Type B pancreatic cell (in vitro differentiated cells): ENCODE measurements at places on chromosomes 12 and 14. TPM values are rescaled to one million over a fixed set of nuclear protein-coding genes. Genes with fewer than 3 reads are reported as not detected.
A peak's percentile ranks its signal among the peaks of the same experiment; 100 is the strongest.

DNA sequence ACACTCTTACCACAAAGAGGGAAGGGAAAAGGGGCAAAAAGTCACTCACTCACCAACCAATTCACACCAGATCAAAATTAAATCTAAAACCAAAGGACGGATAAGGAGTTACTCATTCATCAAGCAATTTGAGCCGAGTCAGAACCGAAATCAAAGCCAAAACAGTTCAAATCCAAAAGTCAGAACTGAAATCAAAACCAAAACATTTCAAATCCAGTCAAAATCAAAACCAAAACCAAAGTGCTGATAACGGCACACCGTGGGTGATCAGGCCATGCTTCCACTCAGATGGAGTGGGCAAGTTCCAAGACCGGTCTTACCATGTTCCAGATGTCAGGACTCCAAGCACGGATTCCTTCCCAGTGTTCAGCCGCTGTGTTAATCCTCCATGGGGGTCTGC lies 139.5 kb downstream of the SLC38A6 start:
- DNase-seq, result no peak

DNA sequence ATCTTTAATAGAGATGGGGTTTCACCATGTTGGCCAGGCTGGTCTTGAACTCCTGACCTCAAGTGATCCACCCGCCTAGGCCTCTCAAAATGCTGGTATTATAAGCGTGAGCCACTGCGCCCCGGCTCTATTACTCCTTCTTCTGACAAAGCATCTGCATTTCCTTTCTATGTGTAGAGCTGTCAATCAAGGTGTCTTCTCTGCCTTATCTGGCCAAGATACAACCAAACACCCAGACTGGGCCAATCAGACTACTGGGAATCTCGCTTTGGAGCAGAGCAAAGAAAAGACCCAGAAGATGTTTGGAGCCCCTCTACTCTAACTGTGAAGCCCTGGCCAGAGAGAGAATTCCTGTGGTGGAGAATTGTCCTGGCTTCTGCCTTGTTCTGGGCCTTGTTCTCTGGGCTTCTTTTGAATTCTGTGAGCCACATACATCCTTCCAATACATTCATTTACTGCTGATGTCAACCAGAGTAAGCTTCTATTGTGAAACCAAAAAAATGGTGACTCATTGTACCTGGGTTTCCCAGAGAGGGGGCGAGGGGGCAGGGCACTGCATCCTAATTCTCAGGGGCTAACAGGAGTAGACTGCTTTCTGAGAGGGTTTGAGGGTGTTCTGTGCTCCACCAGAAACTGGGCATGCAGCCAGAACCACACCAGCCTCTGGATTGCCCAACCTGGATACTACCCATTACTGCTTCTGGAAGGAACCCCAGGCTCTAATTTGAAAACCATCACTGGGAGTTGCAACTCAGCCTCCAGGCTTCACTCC lies 18.8 kb upstream of the FLVCR2 start:
- no peak for DNase-seq

DNA sequence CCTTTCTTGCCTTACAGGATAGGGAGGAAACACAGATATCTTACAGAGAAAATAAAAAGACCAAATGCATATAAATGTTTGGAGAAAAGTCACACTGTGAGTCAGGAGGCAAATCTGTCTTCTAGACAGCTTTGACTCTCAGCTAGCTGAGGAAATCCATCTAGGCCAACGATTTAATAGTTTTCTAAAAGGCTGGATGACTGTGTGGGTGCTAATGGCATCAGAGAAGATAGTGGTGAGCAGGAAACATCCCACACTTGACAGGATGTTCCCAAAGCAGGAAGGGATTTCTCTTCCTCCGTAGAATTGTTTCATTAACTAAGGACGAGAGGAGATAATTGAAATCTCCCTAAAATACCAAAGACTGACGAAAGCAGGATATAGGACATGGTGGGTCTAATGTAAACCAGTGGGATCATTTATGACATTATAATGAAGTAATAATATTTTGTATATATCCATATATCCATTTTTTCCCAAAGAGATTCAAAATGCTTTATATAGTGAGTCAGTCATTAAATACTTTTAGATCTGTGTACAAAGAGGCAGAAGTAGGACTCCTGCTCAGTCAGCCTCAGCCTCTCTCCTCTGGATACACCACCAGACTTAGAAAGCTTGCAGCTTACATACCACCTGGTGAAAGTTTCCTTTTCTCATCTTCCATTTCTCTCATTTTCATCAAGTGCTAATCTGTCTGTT lies 44.3 kb upstream of the PSMA6 start:
- no peak for DNase-seq

- DNase-seq, result no peak
Observed at GRCh38 chr12:40907115-40907527, 214.9 kb downstream of the CNTN1 start.

DNA sequence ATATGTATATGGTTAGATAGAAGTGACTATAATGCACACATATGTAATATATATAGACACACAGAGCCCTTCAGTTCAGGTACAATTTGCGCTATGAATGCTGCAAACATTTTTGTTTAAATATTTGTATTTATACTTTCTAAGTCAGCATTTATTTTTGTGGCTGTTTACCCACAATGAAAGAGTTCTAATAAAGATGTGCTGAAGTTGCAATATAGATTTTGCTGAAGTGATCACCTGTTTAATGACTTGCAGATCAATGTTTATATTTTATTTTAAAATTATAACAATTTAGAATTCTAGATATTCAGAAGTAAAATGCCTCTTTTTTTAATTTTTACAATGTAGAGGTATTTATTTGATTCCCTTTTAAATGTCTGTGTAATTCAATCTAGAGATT lies 3.5 kb downstream of the FOXG1 start:
- DNase-seq, result no peak

- DNase-seq, result peak; percentile 54
Observed at GRCh38 chr14:101082036-101082435, 178.5 kb upstream of the RTL1 start.

- no peak for DNase-seq
Observed at GRCh38 chr12:18811273-18811672, 73.4 kb downstream of the CAPZA3 start.

DNA sequence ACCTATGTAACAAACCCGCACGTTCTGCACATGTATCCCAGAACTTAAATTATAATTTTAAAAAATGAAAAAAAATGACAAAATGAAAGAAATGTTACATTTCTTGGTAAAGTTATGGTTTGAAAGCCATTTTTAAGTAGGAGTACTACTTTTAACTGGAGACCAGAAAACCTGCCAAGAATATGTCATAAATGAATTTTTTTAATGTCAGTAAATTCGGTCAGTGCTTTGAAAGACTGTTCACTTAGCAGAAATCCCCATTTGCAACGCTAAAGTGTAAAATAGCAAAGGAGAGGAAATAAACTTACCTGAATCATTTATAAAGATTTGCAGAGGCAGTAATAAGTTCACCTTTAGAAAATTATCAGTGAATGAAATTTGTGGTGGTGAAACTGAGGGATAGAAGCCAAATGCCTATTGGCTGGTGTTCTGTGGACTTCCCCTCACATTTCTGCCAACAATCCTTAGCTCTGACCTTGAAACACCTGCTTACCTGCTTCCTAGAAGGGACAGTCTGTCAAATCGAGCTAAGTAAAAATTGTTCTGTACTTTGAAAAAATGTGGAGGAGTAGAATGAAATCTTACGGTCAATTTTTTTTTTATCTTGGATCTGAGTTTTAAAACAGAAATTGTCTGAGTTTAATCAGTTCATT lies 714.2 kb downstream of the SLC6A15 start:
- no peak for DNase-seq

DNA sequence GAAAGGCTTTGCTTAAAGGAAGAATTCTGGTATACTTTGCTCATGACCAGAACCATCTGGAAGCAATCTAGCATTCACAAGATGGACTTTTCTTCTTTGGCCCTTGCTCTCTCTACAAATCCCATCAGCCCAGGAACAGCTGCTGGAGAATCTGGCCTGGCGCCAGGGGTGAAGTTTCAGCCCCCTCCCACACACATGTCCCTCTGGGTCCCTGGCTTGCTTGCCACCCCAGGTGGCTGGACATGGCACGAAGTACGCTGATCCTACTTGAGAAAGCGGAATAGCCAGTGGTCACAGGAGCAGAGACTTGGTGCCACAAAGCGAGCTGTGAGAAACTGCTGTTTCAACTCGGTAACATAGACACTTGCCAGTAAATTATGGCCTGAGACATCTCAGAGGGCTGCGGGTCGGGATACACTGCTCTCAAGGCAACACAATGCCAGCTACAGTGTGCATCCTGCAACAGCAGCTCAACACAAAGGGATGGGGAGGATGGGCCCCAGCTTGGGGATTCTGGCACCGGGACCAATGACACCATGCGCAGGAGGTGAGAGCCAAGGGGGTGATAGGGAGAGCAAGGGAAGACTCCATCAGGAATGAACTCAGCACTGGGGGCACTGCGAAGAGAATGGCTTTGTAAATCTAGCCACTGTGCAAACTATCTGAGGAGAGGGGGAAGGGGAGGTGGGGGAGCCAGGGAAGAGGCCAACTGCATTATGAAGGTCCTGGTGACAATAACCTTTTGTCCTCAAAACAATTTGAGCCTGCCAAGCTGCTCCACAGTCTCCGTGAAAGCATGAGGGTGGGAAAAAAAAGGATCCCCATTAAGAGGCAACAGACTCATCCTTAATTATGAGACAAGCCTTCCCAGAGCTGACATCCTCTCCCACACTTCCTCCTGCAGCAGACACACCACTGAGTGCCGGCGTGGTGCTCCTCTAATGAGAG lies 219.9 kb downstream of the PPM1H start:
- DNase-seq, result no peak

DNA sequence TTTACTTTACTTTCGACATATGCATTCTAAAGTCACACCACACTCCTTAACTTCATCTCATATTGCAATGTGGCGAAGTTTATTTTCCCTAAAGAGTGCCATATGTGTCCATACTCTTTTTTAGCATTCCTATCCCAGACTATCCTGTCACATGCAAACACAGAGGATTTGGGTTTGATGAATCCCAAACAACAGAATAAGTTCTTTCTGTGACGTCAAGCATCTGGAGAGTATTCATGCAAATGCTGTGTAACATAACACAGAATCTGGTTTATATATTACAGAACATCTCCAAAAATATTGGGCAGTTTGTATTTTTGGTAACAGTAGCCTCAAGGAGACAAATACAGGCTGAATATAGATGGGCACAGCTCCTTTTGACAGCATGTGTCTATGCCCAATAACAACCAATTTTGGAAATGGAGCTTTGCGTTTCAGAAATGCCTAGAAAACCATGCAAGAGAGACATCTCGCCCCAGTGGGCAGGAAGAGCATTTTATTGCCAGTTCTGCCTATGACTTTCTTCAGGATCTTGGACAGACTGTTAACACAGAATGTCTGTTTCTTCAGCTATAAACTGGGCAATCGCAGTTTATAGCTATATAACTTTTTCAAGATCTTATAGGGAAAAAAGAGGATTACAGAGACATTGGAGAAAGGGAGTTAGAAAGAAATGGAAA lies 190.8 kb downstream of the ADAMTS20 start:
- no peak for DNase-seq

DNA sequence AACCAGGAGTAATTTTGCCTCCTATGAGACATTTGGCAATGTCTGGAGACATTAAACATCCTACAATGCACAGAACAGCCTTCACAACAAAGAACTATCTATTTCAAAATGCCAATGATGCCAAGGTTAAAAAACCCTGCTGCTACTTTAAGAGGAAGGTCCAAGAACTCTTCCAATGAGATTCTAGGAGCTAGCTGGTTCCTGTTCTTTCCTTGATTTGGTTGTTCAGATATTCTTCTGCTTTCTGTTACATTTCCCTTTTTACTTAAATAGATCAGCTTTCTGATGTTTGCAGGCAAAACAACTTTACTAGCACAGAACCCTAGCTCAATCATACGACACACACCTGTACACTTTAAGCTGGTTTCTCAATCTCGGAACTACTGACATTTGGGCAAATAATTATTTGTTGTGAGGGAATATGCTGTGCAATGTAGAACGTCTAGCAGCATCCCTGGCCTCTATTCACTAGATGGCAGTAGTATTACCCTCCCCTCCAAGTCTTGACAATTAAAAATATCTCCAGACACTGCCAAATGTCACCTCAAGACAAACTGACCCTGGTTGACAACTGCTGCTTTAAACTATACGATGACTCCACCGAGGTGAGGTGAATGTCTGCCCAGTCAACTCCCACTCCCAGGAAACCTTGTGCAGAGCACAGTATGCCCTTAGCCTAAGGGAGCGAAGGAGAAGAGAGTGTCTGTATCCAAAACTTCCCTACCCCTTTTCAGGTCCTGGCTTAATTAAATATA lies 4.4 kb downstream of the BLTP3B start:
- DNase-seq, result no peak

DNA sequence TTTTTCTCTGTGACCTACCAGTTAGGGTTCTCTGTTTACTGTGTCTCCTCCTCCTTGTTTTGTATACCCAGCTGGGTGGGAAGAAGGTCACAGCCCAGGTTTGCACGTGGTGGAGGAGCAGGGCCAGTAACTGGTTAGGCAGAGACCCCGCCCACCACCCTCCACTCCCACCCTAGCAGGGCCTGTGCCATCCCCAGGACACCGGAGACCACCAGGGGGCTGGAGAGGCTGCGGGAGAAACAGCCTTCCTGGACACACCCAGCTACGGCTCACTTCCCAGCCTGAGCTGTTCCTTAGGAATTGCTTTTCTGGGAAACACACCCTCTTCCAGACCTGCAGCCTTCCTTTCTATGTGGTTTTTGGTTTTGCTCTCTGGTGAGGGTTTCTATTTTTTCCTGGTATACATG lies 21.1 kb downstream of the BDKRB2 start:
- no peak for DNase-seq

DNA sequence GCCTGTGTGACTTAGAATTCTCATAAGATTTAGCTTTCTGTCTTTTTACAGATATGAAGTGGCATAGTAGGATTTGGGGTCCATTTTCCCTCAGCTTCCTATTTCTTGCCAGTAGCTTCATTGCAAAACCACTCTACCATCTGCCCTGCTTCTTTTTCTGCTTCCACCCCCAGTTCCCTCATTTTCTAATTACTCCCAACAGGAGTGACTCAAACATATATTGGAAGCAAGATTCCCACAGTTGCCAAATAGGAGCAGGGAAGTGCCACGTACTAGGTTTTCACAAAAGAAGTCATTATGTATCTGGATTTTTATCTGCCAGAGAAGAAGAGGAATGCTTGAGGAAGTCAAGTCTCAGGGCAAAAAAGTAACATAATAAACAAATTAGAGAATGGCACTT lies 64.1 kb downstream of the ANO4 start:
- DNase-seq, result no peak

- no peak for DNase-seq
Observed at GRCh38 chr12:106879612-106880011, 76.1 kb upstream of the TMEM263 start.

DNA sequence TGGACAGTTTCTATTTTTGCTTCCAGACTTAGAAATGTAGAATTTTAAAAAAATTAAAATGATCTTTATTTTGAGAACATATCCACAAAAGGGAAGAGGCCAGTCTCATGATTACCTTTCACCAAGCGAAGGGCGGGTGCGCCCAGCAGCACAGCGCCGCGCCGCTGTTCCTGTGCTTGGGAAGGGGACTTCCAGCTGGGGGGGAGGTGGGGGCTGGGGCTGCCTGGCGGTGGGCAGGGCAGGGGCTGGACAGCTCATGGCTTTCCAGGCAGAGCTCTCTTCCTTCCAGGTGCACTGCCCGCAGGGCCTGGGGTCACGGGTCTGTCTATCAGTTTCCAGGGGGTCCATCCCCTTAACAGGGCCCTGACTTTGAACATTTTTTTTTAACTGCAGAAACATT lies 199.9 kb downstream of the TTC7B start:
- no peak for DNase-seq

GRCh38 chr12:84785951-84786350 lies 126.6 kb downstream of the SLC6A15 start:
- DNase-seq, result no peak

DLK1 gene
- total RNA-seq, result 149 and 405 TPM in 2 replicates

MYL6 gene
- 1,223 and 1,943 TPM in 2 replicates for total RNA-seq

CCDC184 gene
- total RNA-seq, result 0.98 and 2.4 TPM in 2 replicates

VWF gene
- total RNA-seq, result 0.70 and 1.3 TPM in 2 replicates

CFAP54 gene
- 0.93 and 8.9 TPM in 2 replicates for total RNA-seq

B3GNT4 gene
- total RNA-seq, result 0.53 and 0.86 TPM in 2 replicates
